ENCODE measurements at places on chromosomes 13 and 19. TPM values are rescaled to one million over a fixed set of nuclear protein-coding genes. Genes with fewer than 3 reads are reported as not detected.

Gene DAND5
- total RNA-seq = not detected

Gene KLK3
- not detected for total RNA-seq

Gene CD209
- total RNA-seq = 0.11 TPM

Gene GGN
- 0.22 TPM for total RNA-seq
